ENCODE measurements at places on chromosomes 13 and 19.

DNA sequence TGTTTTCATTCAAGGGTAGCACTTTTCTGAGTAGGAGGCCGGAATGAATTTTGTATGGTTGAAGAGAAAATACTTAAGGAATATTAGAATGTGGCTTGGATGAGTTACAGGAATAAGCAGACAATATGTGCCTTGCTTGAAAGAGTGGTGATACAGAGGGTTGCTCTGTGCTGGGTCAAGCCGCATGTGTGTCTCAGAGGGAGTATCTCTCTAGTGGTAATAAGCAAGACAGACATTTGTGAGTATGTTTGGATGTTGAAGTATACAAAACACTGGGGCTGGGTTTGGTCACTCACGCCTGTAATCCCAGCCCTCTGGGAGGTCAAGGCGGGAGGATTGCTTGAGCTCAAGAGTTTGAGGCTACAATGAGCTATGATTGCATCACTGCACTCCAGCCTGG lies 103.9 kb downstream of the LMO7 start:
- no peak for DNase-seq

DNA sequence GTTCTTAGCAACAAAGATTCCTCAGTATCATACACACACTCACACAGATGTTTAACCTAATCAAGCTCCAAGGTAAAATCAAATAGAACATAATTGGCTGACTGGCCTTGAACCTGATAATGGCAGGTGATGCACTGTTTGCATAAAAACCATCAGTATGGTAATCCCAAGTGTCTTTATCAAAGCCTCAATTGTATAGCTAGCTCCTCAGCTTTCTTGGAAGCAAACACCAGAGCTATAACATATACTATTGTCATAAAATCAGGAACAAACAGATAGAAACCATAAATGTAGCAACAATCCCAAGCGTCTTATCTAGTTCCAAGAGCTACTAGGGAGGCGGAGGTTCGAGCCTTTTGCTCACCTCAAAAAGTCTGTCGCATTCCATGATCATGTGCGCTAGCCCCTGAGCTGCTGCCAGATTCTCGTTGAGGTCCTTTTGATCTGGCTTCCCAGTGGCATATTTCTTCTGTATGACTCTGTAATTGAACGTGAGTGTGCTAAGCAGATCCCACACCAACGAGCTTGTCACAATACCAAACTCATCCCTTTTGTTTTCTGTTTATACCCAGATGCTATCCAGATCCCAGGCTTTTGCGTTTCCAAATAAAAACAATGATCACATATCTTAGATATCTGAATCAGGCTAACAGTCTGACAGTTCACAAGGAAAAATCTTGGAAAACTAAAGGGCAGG lies 95.3 kb downstream of the KL start:
- no peak for DNase-seq

DNA sequence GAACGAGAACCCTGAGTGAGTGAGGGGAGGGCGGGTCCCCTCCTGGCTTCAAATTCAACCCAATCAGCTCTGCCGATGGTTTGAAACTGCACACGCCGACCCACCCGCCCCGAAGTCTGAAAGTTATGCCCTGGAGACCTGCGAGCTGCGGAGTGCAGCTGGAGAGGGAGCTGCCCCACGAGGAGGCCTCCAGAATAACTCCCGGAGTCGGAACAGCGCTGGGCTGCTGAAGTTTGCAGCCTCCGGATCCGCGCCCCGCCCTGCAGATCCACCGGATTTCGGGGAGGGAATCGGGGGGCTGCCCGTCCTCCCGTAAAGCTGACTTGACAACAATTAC lies 7.0 kb downstream of the POU4F1 start:
- no peak for DNase-seq

DNA sequence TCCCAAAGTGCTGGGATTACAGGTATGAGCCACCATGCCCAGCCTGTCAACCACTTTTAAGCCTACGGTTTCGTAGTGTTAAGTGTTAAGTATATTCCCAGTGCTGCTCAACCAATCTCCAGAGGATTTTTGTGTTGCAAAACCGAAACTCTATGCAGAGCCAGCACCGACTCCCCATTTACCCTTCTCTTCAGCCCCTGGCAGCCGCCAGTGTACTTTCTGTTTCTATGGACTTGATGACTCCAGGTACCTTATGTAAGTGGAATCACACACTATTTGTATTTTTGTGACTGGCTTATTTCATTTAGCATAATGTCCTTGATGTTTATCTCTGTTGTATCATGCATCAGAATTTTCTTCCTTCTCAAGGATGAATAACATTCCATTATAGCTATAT lies 1.1 kb downstream of the SULT2A1 start:
- DNase-seq = no peak

- DNase-seq = no peak
Measured at GRCh38 chr13:21964686-21965085, 293.8 kb downstream of the FGF9 start.

DNA sequence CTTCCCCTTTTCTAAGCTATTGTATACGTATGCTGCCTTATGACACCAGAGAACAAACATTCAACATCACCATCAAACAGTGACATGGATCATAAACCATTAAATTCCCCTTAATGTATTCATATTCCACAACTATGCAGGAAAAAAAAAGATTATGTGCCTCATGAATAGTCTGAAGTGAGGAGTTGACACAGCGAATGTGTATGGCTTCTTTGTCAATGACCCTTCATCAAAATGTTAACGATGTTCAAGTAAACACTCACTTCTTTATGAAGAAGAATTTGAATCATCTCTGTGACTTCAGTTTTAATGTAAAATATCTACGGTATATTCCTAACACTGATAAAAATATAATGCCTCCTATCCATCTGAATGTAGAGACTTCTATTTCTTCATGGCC lies 44.6 kb downstream of the SMAD9 start:
- no peak for DNase-seq

DNA sequence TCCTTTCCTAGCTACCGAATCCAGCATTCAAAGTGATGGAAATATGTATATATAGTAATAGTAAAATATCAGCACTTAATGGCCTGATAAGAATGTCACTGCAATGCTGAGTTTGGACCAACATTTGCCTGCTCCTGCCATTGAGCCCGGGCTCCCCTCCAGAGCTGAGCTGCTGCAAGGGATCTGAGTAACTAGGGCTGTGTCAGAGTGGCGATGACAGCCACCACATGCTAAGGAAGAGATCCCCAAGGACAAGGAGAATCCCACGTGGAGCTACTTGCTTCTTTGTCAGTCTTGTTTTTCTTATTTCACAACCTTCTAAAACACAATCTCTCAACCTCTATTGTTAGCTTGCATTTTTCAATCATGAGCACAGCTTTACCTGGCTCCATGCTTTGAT lies 19.5 kb upstream of the ALOX5AP start:
- no peak for DNase-seq

DNA sequence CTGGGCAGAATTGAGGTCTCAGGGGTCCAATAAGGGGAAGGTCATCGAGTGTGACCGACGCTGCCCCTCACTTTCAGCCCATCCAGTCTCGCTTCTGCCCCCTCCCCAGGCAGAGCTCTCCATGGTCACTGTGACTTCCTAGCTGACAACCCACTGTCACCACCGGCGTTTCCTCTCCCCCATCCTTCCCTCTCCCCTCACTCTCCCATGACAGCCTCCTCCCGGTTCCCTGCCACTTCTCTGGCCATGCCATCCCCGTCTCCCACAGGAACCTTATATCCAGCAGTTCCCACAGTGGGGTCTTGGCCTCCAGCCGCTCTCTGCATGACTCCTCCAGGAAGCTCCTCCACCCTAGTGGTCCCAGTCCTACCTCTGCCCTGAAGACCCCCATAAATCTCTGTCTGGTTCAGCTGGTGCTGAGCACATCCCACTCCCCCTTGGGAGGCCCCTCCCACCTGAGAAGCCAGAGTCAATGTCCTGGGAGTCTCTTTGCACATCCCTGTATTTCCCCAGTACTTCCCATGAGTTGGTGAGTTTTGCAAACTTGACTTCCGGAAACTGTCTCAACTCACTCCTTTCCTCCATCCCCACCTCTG lies 24.7 kb upstream of the CD33 start:
- no peak for DNase-seq

GRCh38 chr13:97411984-97412383 lies 22.0 kb upstream of the RAP2A start:
- DNase-seq = no peak

DNA sequence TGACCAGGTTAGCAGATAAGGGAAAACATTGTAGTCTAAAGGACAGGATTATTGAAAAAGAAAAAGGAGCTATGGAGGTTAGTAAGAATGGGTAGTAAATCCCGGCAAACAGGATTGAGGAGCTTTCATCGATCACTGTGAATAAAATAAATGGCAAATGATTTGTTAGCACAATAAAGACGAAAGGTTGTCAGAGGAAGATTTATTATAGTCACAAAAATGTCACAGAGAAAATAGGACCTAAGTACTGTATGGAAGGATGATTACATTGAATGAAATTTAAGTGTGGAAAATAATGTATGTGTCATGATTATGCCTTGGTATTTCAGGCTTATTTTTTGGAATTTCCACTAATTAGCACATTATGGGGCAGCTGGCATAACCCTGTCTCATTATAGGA lies 519.2 kb upstream of the SLITRK6 start:
- no peak for DNase-seq

GRCh38 chr19:47499863-47500830 lies 14.7 kb downstream of the NAPA start:
- no peak for DNase-seq

DNA sequence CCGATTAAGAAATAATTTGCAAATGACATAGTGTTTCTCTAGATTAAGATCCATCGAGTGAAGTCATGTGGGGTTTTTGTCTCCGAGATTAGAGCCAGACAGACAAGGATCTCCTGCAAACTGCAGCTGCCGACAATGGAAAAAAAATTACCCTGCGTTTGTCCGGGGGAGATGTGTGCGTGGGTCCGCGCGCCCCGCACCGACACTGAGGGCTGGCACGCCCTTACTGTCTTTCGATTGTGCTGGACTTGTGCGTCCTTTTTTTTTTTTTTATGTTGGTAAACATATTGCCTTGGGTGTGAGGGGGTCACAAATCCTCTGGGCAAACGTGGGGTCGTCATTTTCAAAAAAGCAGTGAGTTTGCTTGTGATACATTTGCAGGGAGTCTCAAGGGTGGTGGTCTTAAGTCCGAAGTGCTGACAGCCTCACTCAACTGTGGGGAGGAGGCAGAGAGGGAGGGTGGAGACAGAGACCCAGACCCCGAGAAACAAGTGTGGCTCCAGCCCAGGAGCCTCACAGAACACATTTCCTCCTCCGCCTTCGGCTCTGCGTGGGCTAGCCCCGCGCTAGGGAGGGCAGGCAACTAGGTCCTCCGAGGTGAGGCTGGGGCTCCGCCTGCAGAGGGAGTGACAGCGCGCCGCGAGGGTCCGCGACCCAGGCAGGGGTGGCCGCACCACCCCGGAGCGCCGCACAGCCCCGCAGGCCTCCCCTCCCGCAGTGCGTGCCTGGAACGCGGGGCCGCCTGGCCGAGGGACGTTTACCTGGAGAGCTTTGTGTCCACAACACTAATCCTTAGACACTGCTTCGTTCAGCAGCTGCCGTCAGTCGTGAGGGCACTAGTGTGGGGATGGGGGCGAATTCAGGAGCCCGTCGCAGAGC lies 11.7 kb upstream of the SOX1 start:
- no peak for DNase-seq

GRCh38 chr13:20550799-20551198 lies 16.2 kb upstream of the IFT88 start:
- no peak for DNase-seq

- peak; percentile 85 for DNase-seq
Measured at GRCh38 chr19:2648528-2648937, 54.0 kb downstream of the GNG7 start.

DNA sequence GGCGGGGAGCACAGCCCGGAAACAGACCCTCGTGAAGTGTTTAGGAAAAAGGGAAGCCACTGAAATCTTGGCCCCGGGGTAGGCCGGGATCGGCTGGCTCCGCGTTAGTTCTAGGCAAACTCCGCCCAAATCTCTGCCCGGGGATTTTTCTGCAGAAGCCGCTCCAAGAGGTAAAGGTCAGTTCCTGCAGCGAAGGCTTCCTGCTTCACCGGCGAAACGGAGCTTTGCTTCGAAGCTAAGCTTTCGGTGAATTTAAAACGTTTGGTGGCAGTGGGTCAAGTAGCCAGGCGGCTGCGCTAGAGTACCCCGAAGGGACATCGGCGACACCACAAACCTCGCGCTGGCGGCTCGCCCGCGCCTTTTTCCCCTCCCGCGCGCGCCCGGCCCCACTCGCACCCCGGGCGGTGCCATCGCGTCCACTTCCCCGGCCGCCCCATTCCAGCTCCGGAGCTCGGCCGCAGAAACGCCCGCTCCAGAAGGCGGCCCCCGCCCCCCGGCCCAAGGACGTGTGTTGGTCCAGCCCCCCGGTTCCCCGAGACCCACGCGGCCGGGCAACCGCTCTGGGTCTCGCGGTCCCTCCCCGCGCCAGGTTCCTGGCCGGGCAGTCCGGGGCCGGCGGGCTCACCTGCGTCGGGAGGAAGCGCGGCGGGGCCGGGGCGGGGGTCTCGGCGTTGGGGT lies 441 bp downstream of the GJB2 start:
- peak; percentile 39 for DNase-seq

- DNase-seq = no peak
Measured at GRCh38 chr13:28837111-28837510, 17.0 kb downstream of the MTUS2 start.

- DNase-seq = no peak
Measured at GRCh38 chr13:21911646-21912298, 240.9 kb downstream of the FGF9 start.

DNA sequence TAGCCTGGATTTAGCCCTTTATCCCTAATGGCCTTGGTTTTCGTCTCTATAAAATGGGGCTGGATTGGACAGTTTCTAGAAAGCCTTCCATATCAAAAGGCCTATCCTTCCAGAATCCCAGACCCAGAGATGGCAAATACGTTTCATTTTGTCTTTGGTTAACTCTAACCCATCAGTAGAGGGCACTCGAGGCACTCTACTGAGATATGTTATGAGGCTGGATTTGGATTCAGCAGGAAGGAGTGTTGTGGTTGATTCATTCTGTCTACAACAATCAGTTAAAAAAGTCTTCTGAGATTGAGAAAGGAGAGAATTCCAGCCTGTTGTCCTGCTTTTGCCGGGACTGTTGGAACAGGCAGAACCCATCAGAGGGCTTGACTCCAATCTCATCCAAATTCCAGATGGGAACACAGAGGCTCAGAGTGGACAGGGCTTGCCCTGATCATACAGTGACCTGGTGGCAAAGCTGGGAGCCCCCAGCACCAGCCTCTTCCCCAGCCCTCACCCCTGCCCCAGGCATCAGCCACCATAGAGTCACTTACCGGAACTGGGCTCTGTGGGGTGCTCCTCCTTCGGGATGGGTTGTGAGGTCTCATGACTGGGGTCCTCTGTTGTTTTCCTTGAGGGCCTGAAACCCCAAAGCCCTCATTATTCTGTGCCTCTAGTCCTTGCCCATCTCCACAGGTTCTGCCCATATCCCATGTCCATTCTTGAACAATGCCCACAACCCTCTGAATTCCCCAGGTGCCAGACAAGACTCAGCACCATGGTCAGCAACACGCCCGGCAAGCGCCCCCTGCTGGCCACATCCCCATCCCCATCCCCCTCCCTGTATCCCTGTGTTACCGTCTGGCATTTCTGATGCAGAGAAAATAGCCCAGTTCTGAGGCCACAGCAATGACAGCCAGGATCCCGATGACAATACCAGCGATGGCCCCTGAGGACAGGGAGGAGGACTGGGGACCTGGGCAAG lies 12.3 kb upstream of the ZNF180 start:
- no peak for DNase-seq

Measured in GM10248 (cell line).